ENCODE measurements at places on chromosomes 2 and 18.

- DNase-seq, result no peak
Measured at GRCh38 chr2:233462202-233462785, 104.3 kb downstream of the USP40 start.

- DNase-seq, result no peak
Measured at GRCh38 chr2:197998702-197999101, 194.3 kb downstream of the PLCL1 start.

GRCh38 chr18:23330423-23330822, 122.7 kb upstream of the RIOK3 start:
- no peak for DNase-seq

- no peak for DNase-seq
Measured at GRCh38 chr2:211373203-211373602, 816.8 kb downstream of the CPS1 start.

DNA sequence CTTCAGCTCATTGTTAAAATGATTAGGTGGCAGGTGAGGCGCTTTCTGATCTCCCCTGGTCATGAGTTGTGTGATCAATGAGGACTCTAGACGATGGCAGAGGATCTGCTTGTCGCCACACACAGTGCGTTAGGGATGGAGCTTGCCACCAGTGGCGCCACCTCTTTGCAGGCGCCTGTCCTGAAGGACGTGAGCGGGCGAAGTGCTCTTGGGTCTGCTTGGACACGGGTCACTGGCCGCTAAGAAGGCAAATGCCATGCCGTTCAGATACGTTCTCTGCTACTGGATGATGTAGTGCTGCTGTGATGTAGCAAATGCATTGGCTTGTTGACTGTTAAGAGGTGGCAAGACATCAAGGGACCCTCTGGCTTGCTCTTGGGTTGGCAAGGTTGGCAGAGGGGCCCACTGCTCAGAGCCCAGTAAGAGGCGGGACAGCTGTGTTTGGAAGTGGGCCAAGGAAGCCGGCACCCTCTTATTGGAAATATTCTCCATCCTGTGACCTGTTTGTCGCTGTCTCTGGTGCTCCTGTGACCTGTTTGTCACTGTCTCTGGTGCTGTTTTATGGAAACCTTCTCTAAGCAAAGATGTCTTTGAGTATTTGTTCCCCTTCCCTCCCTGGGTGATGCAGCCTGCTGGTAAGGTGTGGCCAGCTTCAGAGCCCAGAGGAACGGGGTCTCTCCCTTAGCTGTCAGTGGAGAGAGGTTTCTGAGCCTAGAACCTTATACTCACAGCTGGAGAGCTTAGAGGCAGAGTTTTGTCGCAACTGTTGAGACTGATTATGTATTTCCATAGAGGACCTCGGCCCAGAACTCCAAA, 14.6 kb downstream of the LDLRAD4 start:
- no peak for DNase-seq

- no peak for DNase-seq
Measured at GRCh38 chr2:105252271-105252670, 10.7 kb downstream of the GPR45 start.

DNA sequence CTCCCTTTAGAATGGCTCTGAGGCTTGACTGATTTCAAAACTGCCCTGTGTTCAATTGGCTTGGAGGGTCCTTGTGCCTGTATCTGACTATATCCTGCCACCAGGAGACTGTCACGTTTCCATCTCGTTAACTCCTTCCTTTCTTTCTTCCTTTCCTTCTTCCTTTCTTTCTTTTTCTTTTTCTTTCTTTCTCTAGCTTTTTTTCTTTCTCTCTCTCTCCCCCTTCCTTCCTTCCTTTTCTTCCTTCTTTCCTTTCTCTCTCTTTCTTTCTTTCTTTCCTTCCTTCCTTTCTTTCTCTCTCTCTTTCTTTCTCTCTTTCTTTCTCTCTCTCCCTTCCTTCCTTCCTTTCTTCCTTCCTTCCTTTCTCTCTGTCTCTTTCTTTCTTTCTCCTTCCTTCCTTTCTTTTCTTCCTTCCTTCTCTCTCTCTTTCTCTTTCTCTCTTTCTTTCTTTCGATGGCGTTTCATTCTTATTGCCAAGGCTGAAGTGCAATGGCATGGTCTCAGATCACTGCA, 38.1 kb upstream of the EML6 start:
- DNase-seq, result no peak

GRCh38 chr2:116915673-116916072, 898.8 kb upstream of the DDX18 start:
- DNase-seq, result no peak

GRCh38 chr2:133673305-133673905, 105.1 kb upstream of the NCKAP5 start:
- no peak for DNase-seq

Measured in adipocyte (in vitro differentiated cells).